ENCODE measurements at places on chromosomes 1 and 21.

DNA sequence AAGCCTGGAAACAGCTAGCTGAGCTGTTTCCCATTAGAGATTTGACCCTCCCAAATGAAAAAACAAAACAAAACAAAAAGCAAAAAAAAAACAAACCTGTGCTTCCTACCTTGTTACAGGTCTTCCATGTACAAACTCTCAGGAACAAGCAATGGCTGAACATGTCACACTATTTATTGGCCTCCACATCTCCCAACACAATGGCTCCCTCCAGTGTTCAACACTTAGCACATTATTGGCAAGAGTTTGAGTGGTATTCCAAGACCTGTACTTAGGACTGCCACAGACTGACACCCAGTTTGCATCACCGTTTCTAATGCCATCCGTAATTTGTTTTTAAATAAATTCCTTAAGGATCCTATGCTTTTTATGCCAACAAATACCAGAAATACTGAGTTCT is 195.0 kb upstream of the OLFM3 start:
- DNase-seq, result no peak

DNA sequence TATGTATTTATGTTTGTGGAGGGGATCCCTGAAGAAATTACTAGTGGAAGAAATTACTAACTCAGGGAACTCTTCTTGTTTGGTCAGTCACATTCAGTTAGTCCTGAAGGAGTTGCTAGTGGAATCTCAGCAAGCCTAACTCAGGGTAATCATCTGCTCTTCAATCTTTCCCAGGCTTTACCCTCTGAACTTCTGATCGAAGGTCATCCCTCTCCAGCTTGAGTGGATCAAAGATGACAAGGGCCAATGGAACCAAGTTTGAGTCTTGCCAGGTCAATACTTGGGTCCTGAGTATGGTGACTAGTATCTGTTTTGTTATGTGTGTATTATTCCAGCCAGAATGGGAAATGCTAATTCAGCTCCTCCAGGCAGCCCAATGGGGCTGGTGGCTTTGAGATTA is 49.3 kb downstream of the CFH start:
- DNase-seq, result no peak

GRCh38 chr1:229087339-229087738 is 183.6 kb upstream of the RAB4A start:
- no peak for DNase-seq

DNA sequence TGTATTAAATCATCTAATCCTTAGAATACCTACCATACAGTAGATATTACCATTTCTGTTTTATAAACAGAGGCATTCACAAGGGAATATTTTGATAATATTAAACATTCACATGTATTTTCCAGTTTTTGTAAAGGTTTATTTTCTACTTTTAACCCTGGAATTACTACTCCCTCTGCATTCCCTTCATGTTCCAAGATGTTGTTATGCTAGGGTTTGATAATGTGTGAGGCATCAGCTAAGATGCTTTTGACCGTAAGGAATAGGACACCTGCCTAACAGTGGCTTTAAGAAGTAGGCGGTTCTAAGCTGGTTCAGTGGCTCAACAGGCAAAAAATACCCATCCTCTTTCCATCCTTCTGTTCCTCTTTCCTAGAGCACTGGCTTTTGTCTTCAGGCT is 131.9 kb upstream of the USP24 start:
- DNase-seq, result no peak

DNA sequence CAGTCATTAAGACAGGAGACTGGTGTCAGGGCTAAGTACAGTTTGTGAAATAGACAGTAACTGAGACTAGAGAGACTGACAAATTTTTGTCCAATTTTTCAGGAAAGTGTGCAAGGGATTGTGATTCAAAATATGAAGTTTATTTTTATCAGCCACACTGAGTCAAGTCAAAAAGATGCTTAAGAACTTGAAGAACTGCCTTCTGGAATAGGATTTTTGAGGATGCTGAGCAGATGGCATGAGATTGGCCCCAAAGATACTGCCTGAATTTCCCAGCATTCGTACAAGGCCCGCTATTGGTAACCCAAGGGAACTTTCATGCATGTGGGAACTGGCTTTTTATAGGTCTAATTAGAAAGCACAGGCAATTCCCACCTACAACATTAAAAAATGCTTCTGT is 610.0 kb downstream of the LMO4 start:
- no peak for DNase-seq

- peak; percentile 73 for DNase-seq
Measured at GRCh38 chr21:39675993-39676661, 63.4 kb downstream of the B3GALT5 start.

GRCh38 chr1:218496561-218496960 is 151.4 kb downstream of the TGFB2 start:
- DNase-seq, result no peak

- no peak for DNase-seq
Measured at GRCh38 chr1:225838793-225839192, 28.9 kb downstream of the EPHX1 start.

DNA sequence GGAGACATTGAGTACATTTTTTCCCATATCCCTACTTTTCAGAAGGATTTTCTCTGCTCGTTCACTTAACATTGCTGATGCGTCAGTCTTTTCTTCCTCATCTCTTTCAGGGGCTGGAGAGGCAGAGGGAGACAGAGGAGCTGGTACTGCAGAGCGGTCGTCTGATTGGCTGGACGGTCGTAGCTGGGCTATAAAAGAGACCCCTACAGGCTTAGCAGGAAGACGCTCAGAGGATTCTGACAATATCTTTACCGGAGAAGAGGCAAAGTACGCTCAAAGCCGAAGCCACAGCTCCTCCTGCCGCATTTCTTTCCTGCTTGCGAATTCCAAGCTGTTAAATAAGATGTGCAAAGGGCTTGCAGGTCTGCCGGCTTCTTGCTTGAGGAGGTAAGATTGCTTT is at the start of gene RGS4:
TSS of gene RGS4 (plus strand) at position 220 of the 400 bp plus-strand sequence. CDS start at position 344, 124 bp downstream.
- peak; percentile 93 for DNase-seq

DNA sequence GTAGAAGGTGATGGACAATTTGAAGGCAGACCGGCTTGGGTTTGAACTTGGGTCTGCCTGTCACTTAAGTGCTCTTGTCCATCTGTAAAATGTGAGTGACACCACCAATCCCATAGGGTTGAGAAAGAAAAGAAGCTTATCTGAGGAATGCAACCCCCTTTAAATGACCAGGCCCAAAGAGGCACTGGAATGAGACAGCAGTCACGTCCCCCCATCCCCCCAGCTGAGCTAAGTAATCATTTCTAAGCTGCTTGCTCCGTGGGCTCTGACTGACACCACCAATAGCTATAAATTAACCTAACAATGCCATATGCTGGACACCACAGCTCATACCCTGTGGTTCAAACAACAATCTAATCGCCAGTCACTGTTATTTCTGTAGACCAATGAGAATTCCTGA is 15.1 kb downstream of the LCA5L start:
- DNase-seq, result peak; percentile 38

GRCh38 chr21:44723177-44724131 is 12.1 kb upstream of the TSPEAR start:
- peak; percentile 84 for DNase-seq

- DNase-seq, result peak; percentile 72
Measured at GRCh38 chr1:40530735-40531380, 579 bp upstream of the ZNF684 start.

DNA sequence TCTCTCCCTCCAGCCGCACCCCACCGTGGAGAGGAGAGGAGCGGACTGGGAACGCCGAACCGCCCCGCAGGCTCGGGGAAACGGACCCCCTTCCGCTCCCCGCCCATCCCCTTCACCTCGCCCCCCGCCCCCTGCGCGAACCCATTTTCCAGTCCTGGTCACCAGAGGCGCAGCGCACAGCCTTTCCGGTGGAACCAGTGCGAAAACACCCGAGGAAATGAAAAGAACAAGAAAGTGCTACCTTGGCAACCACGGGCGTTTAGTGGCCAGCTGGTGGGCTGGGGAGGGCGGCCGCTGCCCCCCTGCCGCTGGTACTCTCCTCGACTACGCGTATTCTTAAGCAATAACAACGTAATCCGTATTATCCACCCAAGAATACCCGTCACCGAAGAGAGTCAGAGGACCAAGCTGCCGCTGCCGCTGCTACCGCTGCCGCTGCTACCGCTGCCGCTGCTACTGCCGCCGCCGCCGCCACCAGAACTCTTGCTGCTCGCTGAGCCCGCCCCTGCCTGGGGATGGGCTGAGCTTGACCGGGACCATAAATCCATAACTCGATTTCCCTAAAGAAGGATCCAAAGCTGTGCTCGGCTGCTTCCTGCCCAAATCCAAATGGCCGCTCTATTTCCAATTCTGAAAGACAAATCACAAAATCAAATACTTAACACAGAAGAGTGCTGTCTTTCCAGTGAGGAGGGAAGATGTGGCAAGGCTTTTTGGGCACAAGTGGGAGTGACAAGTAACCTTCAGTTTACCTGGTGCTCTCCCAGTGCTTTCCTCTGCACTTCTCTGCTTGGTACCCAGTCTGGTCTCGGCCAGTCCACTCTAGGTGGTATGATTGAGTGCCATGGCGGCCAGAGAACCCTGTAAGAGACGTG is 125.2 kb upstream of the DPYD start:
- DNase-seq, result peak; percentile 75

GRCh38 chr1:160935527-160936258 is 18.9 kb downstream of the ITLN2 start:
- no peak for DNase-seq

DNA sequence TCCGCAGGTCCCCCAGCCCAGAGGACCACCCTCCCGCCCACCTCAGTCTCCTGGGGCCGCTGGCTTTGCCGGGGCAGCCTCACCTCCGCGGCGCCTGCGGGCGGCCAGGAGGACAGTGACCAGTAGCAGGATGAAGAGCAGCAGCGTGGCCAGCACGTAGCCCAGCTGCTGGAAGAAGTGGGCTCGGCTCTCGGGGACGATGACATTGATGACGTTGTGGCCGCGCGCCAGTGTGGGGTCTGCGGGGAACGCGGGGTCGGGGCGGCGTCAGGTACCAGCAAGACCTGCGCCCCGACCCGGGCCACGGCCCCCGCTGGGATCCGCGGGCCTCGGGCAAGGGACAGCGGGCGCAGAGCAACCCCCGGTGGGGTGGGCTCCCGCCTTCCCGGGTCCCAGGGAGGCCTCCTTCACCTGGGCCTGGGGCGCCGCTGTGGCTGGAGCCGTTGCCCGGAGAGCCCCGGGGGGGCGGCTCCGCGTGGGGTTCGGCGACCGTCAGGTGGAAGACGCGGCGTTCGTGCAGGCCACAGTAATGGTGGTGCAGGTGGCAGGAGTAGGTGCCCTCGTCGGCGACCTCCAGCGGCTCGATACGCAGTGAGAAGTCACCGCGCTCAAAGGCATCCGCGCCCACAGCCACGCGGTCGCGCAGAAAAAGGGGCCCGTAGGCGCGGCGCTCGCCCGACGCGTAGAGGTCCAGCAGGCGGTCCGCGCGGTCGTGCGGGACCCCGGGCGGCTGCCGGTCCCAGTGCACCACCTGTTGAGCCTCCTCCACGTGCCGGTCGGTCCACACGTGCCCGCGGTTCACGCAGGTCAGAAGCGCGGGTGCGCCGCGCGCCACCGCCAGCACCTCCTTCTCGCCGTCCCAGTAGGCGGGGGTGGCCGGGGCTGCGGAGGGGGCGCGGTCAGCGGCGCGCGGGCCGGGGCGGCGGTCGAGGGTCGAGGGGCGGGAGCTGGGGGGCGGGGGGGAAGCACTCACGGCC is 3.8 kb downstream of the MXRA8 start:
- no peak for DNase-seq

DNA sequence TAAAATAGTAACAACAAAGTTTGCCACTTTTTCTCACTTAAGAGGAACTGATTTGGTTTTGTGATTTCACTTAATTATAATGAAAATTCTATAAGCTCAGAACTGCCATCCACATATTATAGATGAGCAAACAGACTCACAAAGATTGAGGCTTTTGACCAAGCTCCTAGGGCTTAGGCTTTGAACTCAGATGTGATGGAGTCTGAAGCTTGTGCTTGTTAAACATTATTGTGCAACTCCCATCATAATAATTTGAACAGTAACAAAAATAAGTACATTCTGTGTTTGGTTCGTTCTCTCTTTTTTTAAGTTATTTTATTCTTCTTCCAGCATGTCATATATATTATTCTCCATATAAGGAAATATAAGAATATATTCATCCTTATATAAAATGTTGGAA is 403.4 kb downstream of the PTPRC start:
- DNase-seq, result no peak

DNA sequence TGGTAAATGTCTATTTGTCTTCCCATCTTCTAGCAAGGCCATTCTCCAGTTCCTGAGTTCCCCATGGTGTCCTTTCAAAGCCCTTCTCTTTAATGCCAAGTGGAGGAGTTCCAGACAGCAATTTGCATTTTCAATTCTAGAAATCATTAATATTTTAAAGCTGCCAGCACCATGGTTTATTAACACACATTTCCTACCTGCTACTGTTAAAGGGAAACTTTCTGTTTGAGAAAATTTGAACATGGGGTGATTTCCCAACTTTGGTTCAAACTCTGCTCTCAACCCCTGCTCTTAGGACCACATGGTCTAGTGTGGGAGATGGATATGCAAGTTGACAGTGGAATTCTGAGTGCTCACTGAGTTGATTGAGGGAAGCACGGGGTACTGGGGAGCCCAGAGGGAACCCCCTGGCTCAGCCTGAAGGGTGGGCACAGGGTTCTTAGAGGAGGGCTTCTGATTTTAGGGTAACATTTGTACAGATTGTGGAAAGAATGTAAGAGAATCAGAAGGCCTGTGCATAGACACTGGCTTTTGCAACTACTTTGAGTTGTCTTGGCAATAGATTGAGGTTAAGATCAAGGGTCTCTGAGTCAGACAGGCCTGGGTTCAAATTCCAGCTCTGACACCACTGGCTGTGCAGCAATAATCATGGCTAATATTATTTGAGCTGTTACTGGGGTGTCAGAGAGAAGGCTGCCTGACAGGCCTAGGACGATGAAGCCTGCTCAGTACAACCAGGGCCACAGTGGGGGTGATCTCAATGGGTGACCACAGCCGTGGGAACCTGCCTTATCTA is 97.8 kb downstream of the BEND5 start:
- no peak for DNase-seq

DNA sequence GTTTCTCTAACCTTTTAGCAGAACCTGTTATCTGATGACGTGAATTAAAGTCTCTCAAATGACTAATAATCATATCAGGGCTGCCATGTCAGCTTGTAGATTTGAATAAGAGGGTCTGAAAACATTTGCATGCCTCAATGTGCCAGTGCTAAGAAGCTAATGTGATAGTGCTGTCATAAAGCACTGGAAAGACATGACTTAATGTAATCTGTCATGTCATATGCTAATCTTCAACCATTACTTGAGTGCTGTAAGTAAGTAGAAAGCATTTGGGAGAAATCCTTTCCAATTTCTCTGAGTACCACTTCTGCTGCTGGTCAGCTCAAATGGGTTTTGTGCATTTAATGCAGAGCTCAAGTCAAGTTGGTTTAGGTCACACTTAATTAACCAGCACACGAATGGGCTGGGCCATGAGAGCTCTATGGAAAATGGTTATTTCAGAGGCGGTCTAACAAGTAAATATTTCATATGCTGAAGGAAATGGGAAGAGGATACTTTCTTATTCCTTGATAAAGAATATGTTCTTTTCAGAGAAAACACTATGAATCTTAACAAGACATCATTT is 609.2 kb downstream of the LMO4 start:
- no peak for DNase-seq

GRCh38 chr1:184472136-184472535 is 85.3 kb downstream of the C1orf21 start:
- DNase-seq, result no peak

GRCh38 chr21:27079636-27080240 is 112.8 kb upstream of the ADAMTS5 start:
- DNase-seq, result no peak

All from NCI-H2227 treated with DMSO at 0.1 percent for 48 hours (cell line).